ENCODE measurements at places on chromosomes 11 and 22.

DNA sequence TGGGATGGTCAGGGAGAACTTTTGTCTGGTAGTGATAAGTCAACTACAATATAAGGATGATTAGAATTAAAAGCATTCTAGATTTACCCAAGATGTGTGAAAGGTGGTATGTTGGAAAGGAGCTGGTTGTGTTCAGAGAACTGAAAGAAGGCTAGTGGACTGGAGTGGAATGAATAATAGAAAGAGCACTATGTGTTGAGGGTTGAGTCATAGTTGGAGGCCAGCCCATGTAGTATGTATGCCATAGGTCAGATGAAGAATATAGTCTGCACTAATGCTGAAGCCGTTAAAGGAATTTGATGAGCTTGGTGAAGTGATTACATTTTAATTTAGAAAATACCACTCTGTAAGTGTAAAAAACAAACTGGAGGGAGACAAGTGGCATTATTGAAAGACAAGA, 514.1 kb downstream of the CNTN5 start:
- no peak for DNase-seq

- DNase-seq: no peak
These were observed 194.0 kb downstream of the LARGE1 start for GRCh38 chr22:33726294-33726734.

GRCh38 chr11:34606326-34607120, 14.4 kb upstream of the EHF start:
- DNase-seq: no peak

GRCh38 chr11:65110354-65110861, 1.3 kb upstream of the TM7SF2 start:
- no peak for DNase-seq

DNA sequence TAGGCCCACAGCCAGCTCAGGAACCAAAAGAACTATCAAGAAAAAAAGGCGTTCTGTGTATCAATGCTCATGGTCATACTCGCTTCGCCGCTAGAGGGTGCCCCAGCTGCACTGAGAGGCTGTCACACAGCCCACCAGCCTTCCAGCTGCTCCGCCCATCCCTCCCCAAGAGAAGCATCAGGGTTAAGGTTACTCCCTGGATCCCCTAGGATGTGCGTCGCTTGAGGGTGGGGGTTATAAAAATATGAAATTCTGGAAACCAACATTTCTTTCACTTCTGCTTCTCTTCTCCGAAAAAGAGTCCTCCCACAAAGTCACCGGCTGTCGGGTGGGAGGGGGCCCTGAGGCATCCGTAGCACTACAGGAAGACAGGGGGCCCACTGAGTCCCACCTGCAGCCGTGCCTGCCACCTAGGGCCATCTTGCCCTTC, 1.7 kb downstream of the CBX6 start:
- no peak for DNase-seq

GRCh38 chr11:79397252-79397651, 43.6 kb downstream of the TENM4 start:
- DNase-seq: no peak

DNA sequence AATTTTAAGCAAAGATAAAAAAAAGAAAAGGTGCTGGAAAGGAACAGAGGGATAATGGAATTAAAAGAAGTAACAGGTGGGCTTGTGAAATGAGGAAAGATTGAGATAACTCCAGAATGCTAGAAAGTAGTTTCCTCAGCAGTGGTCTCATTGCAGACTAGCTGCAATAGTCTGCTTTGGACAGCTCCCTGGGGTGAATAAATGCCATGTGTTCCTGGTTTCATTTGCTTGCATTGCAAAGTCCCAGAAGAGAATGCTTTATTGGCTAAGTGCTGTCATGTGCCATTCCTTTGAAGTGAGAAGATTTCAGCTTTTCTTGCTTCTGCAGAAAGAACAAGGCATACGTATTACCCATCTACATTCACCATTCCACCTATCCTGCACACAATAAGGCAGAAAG, 478.8 kb upstream of the RAG2 start:
- DNase-seq: no peak

GRCh38 chr11:27470166-27470565, 2.4 kb downstream of the LGR4 start:
- DNase-seq: no peak

GRCh38 chr11:33907421-33907820, 15.5 kb upstream of the LMO2 start:
- DNase-seq: no peak

GRCh38 chr11:64846998-64847666, 2.7 kb upstream of the CDC42BPG start:
- peak; percentile 66 for DNase-seq

DNA sequence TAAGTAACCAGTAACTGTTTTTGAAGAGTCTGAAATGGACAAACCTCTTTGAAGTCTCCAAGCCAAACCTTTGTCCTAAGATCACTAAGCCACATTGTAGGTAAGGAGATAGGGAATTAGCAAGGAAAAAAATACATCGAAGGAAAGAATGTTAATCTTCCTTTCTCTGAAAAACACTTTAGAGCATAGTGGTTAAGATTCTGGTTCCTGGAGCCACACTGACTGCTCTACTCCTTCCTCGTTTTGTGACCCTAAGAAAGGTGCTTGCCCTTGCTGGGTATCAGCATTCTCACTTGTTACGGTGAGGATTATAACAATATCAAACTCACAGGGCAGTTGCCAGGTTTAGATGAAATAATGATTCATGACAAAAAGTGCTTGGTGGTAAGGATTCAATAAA, 104.0 kb downstream of the SIK3 start:
- no peak for DNase-seq

DNA sequence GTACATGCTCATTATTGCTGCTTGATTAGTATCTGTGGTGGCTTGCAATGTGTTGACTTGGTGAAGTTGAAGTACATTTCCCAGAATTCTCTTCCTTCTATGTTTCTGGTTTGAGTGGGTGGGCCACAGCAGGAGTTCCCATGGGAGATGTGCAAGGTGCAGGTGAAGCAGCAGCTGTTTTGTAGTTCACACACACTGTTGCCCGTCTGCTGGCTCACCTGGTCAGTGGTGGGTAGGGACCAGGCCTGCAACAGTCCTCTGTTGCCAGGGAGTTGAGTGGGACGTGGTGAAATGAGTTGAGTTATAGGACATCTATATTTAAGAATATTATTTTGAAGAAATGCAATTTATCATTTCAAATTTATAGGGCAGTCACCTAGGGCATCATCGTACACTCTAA, 417.4 kb downstream of the TMEM135 start:
- no peak for DNase-seq

GRCh38 chr11:116207421-116208141, 565.2 kb downstream of the BUD13 start:
- DNase-seq: no peak

GRCh38 chr11:2394818-2395105, 5.8 kb upstream of the TSSC4 start:
- DNase-seq: no peak

DNA sequence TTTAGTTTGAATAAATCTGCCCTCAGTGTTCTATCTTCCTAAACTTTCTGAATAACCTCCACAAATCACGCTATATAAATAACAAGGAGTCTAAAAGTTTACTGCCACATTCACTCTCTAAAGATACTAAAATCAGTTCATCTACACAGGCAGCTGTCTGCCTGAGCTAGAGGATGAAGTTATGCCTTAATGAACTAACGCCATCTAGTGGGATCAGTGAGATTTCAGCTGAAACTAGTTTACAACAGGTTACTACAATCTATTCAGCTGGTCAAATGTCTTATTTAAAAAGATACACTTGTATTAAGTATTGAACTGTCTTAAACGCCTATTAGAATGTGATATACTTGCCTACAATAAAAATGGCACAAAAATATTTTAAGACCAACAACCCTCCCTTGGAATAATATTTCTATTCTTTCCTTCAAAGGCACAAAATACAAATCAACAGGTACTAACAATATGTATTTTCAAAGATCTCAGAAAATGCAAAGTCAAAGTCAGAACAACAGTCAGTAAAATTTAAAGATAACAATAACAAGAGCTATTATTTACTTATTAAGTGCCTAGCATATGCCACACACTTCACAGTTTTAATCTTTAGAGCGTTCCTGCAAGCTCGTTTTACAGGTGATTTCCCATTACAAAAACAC, 84.1 kb downstream of the LARGE2 start:
- DNase-seq: no peak

GRCh38 chr11:130779943-130780342, 136.3 kb downstream of the SNX19 start:
- no peak for DNase-seq

DNA sequence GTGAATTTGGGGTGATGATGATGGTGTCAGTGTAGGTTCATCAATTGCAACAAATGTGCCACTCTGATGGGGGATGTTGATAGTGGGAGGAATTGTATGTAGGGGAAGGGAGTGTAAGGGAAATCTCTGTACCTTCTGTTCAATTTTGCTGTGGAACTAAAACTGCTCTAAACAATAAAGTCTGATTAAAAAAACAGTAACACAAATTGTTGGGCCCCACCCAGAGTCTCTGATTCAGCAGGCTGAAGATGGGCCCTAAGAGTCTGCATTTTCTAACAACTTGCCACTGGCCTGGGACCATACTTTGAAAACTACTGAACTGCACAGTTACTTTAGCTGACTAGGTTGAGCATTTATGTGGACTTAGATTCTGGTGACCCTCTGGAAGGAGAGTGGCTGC, 113.2 kb downstream of the ATG16L2 start:
- no peak for DNase-seq

DNA sequence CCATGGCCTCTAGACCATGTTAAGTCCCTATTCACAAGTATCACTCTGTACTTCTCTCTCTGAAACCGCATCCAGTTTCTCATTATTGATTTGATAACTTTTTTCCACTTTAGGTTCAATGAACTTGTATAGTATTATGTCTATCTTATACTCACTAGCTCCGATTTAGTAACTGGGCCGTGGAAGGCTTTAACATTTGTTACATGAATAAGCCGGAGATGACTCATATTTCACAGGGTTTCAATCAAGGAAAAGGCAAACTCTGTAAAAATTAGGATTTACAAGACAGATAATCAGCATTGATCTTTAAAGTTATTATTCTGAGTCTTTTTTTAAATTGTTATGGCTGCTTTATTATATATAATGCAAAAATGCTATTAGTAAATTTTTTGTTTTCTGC, 662.2 kb upstream of the CNTN5 start:
- DNase-seq: no peak

DNA sequence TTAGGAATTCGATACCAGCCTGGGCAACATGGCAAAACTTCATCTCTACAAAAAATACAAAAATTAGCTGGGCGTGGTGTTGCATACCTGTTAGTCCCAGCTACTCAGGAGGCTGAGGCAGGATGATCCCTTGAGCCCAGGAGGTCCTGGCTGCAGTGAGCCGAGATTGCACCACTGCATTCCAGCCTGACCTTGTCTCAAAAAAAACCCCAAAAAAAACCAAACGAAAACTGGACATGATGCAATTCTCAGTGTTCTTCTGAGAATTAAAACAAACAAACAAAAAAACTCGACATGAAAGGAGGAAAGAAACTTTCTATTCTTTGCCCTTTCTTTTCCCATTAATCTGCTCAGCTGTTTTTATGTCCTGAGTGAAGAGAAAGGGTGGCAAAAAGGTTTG, 7.4 kb downstream of the MED17 start:
- DNase-seq: no peak

DNA sequence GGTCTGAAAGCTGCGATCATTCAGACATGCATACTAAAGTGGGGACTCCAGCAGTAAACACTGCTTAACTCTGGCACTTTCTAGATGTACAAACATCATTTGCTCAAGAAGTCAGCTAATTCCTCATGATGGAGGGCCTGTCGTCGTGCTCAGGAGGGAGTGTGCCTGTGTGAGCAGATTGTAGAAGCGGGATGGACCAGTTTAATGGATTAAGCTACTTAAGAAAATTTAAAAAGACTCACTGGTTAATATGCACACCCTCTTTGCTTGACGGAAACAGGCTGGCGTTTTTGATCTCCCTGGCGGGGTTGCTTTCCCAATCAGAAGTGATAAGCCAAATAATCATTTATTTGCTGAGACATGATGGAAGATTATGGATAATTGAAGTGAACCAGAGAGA, 79.0 kb downstream of the LDLRAD3 start:
- DNase-seq: no peak

GRCh38 chr11:66684635-66685034, 6.9 kb upstream of the RBM4B start:
- no peak for DNase-seq

DNA sequence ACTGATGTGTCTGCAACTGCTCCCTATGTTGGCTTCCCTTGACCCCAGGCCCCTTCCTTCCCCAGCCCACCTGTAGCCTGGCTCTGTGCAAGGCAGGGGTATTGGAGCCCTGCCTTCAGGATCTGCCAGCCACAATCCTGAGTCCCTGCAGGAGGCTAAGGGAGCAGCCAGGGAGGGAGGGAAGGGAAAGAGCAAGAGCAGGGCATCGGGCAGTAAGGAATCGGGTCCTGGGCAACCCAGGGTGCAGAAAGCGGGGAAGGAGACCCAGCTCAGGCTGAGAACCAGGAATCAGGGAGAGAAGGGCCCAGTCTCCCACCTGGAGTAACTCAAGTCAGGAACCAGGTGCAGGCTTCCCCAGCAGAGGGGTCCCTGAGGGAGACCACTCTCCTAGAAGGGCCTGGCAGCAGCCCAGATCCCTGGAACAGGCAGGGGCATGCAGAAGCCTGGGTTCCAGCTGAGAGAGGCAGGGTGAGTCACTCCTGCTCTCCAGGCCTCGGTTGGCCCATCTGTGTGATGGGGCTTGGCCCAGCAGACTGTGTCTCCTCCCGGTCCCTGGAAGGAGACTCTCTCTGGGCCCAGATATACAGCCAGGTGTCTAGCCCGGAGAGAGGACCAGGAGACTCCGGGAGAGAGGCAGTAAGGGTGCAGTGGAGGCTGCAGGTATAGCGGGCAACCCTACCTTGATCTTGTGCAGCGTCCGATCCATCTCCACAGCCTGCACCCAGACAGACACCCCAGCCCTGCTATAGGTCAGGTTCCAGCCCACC, 13.4 kb downstream of the STARD10 start:
- no peak for DNase-seq

DNA sequence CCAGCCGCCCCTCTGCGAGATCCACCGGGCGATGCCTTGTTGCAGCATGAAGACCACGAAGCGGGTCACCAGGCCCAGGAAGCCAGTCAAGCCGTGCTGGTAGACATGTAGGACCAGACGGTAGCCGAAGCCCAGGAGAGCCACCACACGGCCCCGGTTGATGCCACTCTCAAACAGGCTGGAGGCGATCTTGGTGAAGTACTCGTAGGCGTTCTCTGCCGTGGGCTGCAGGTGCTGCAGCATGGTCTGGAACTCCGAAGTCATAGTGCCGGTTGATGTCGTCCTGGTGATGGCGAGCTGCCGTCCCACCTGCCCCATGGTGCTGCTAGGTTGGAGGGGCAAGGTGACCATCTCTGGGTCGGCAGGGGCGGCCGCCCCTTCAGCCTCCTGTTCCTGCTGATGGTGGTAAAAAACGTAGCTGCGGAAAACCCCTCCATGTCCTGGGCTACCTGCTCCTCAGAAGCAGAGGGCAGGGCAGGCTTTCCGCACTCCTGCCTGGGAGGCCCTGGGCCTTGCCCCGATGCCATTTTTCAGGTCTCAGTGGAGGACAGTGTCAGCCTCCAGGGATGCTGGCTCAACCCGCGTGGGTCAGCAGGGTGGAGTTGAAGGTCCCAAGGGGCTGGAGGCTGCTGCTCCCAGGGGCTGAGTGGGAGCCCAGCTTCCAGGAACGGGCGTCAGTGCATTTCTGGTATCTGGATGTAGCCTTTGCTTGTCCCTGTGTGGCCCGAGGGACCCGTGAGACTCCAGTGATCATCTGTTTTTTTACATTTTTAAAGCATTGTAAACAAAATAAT, 98.7 kb downstream of the ADAMTS15 start:
- no peak for DNase-seq

- DNase-seq: no peak
These were observed 34.7 kb downstream of the RNF169 start for GRCh38 chr11:74783241-74783871.
